ENCODE measurements at places on chromosomes 13 and 19.

GRCh38 chr19:2524840-2525723, 49.2 kb downstream of the GADD45B start:
- no peak for DNase-seq

DNA sequence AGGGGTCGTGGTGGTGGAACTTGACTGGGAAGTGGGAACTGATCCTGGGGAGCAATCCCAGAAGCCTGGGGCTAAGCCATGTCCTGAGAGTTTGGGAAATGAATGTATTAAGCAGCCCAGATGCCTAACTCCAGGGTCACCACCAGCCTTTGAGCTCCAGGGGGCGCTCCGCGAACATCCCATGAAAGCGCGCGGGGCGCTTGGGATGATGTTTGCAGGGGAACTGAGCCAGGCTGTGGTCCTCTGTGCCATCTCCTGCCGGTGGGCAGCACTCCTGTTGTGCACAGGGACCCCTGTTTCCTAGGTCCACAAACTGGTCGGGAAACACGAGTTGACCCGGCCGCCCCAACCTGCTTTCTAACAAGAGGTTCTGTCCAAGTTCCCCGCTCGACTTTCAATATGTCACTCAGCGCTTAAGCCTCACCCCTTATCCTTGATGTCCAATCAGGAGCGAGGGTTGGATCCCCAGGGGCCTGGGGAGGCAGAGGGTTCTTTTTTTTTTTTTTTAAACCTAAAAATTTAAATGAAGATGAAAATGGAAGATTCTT, 14.4 kb downstream of the LEUTX start:
- peak; percentile 78 for DNase-seq

- no peak for DNase-seq
These were observed 396 bp downstream of the RTN2 start for GRCh38 chr19:45496349-45496953.

GRCh38 chr19:12913851-12914690, 5.0 kb downstream of the SYCE2 start:
- DNase-seq: no peak

DNA sequence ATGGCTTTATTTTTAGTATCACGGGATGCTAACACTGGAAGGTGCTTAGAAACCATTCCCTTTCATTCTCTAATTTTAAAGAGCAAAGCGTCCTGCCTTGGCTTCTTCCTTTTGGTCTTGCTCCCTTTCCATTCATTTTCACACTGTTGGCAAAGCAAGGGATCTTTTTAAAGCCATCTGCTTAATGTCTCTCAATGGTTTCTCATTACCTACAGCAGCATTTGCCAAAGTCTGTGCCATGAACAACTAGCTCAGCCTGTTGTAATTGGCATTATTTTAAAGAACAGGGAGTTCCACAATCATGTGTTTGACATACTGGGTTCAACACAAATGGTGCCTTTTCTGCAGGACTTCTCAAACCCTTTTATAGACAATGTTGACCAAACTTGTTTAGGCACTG, 444.3 kb downstream of the GPC6 start:
- DNase-seq: no peak

GRCh38 chr19:3423183-3423829, 56.9 kb downstream of the NFIC start:
- no peak for DNase-seq

DNA sequence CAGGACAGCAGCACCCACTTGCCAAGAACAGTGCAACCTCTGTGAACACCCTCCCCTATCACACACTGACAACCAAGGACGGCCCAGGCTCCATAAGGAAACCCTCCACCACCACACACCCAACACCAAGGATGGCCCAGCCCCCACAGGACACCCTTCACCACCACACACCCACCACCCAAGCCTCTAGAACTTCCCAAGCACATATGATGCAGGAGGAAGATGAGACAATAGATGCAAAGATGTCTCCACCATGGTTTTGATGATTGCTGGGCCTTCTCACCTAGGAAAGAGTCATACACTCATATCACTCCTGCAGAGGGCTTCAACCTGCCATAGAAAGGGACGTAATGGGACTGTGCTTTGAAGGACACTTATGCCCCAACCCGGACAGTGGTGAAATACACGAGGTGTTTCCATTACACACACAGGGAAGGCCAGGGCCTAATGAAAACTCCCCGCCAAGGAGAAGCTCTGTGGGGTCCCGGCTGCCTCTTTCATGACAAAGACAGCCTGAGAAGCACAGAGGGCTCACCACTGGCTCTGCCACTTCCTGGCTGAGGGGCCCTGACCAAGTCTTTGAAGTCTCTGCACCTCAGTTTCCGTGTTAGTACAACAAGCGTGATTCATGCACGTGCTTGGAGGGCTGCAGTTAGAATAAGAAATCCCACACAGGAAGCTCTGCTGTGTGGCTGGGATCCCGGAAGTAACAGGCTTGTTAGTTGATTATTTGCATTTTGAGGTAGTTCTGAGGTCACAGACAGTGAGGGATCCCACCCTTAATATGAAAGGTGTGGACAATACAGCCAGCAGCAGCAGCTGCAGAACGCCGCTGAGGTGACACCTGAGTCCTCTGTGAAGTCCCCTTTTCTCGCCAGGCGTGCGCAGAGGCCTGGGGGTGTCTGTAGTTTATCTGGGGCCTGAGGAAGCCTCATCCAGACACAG, 61.9 kb upstream of the ATP12A start:
- DNase-seq: peak; percentile 73

GRCh38 chr13:39607876-39608275, 4.9 kb upstream of the LHFPL6 start:
- no peak for DNase-seq

- DNase-seq: peak; percentile 75
These were observed 11.2 kb downstream of the IL17D start for GRCh38 chr13:20714563-20715329.

DNA sequence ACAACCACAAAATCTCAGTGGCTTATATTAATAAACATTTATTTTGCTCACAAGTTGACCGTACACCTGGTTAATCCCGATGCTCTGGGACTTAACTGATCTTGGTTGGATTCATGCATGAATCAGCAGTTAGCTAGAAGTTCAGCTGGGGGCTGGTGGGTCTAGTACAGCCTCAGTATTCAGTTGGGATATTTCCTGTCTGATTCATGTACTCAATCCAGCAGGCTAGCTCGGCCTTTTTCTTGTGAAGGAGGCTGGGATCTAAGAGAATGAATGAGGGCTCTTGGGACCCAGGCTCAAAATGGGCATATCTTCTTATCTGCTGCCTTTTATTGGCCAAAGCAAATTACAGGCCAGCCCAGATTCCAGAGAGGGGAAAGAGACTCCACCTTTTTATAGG, 178.8 kb downstream of the KCTD12 start:
- DNase-seq: no peak

- no peak for DNase-seq
These were observed 11.0 kb downstream of the MAN2B1 start for GRCh38 chr19:12655546-12655945.

GRCh38 chr13:71772361-71772760, 94.6 kb downstream of the DACH1 start:
- no peak for DNase-seq

DNA sequence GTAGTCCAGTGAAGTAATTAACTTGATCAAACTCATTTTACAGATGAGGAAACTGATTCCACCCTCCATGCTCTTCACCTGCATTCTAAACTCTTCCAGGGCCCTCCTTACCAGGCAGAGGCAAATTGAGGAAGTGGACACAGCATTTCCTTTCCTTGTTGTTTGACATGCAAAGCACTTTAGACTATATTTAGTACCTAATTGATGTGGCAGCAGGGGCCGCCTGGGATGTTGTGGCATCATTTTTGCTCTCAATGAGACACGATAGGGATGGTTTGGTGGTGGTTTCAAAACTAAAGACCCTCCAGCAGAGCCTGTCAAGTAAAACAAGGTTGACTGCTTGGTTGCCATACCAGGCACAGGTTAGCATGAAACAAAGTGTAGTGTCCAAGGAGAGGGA, 7.9 kb downstream of the SIPA1L3 start:
- DNase-seq: no peak

DNA sequence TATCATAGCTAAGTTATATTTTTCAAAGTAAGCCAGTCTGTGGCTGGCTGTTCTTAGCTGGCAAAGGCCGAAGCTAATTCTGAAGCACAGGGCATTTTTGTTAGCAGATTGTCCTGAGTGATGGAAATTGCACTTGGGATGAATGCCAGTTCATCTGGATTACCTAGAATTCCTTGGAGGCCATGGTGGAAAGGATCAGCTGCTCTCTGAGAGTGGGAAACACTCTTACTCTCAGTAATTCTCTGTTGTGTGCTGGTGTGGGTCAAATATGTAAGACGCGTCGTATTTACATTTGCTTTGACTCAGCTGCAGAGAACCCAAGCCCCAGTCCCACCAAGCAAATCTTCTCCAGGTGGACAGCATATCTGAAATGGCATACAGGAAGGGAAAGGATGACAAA, 60.7 kb upstream of the C1QTNF9B start:
- no peak for DNase-seq

GRCh38 chr13:75704927-75705288, 68.8 kb downstream of the LMO7 start:
- no peak for DNase-seq

DNA sequence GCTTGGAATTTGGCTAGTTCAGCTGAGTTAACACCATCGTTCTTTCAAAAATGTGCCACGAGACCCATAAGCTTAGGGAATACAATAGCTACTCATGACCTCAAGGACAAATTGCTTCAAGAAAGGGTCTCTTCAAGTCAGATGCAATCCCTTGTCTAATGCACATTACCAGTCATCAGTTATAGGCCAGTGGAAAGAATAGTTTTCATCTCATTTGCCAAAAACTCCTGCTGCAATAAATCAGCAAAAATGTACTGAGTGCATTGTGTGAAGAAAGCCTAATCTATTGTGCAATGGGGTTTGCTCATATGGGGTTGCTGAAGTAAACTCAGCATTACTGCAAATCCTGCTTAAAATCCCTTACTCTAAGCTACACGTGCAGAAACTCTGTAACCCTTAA, 208.3 kb upstream of the NBEA start:
- DNase-seq: no peak

- DNase-seq: no peak
These were observed 160.4 kb downstream of the EFNB2 start for GRCh38 chr13:106375085-106375484.

- no peak for DNase-seq
These were observed 13.2 kb downstream of the GADD45B start for GRCh38 chr19:2488942-2489731.

GRCh38 chr13:24822640-24823039, 58.7 kb downstream of the RNF17 start:
- DNase-seq: no peak

- no peak for DNase-seq
These were observed 16.0 kb downstream of the SLC1A5 start for GRCh38 chr19:46772170-46773017.

DNA sequence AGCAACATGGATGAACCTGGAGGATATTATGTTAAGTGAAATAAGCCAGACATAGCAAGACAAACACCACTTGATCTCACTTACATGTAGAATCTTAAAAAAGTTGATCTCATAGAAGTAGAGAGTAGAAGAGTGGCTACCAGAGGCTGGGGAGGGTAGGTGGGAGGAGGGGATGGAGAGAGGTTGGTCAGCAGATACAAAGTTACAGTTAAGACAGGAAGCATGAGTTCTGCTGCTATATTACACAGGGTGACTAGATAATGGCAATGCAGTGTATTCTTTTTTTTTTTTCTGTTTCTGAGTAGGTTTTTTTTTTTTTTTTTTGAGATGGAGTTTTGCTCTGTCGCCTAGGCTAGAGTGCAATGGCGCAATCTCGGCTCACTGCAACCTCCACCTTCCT, 15.2 kb upstream of the THSD1 start:
- DNase-seq: no peak

- no peak for DNase-seq
These were observed 18.8 kb upstream of the UBE2L5 start for GRCh38 chr13:30403456-30403855.

DNA sequence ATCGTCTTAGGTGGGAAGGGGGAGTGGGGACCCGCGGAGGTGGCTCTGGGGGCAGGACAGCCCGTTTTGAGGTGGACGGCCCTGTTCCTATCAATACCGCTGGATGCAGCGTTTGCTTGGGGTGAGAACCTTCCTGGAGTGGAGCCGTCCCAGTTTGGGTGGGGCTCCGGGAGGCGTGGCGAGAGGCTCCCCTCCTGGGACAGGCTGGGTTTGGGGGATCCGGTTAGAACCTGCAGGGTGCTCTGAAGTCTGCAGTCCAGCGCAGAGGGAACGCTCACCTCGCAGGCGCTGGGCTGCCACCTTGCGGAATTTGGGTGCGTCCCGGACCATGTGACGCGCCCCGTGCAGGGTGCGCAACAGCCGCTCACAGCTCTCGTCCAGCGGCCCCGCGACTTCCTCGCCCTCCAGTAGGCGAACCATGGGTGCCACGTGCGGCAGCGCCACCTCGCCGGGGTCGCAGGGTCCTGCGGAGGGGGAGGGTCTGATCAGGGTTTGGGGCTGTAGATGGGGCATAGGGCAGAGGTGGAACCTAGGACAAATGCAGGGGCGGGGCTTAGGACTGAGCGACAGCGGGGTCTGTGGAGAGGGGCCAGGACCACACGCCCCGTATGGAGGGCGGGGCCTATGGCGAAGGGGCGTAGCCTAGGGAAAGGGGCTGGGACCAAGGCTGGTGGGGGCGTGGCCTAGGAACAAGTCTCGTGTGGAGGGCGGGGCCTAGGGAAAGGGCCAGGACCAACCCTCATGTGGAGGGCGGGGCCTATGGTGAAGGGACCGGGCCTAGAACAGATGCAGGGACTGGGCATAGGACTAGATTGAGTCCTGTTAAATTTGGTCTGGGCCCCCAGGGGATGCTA, 13.8 kb downstream of the SH2D3A start:
- peak; percentile 93 for DNase-seq

DNA sequence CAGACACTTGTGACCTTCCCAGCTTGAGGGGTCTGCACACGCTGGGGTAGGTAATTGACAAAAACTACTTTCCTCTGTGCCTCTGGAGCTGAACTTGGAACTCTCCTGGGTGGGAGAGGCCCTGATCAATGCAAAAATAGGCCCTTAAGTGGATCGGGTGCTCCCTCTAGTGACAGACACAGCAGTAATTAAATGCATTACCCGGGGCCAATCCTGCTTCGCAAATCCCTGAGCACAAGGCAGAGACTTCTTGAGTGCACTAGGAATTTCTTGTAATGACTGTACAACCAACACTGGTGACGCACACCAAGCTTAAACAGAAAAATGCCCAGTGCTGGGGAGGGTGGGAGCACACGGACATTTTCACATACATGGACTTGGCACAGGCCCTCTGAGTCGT, 10.6 kb upstream of the UBE2S start:
- DNase-seq: no peak

DNA sequence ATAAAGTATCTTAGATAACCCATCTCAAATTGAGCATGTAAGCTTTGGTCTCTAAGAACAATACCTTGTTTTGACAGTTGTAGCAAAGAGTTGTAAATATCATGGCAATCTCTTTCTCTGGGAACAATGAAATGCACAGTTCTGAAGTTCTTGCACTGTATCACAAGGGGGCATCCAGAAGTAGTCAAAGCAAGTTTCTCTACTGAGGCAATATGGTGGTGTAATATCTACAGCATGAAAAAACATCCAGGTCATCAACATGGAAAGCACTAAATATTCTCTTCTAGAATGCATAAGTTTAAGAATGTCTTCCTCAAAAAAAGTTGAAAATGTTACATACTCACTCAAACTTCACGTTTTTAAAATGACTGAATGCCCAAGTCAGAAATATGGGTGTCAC, 19.6 kb downstream of the MTMR6 start:
- no peak for DNase-seq

GRCh38 chr13:111051041-111051725, 63.9 kb upstream of the ARHGEF7 start:
- DNase-seq: no peak

Data from suprapubic skin (tissue), 4 donors.